H54 (cell line): ENCODE measurements at places on chromosomes 6 and 20.

GRCh38 chr6:43078691-43079090 is 2.6 kb downstream of the PTK7 start:
- no peak for DNase-seq

GRCh38 chr20:53427951-53428350 is 165.7 kb downstream of the ZNF217 start:
- DNase-seq, result no peak

DNA sequence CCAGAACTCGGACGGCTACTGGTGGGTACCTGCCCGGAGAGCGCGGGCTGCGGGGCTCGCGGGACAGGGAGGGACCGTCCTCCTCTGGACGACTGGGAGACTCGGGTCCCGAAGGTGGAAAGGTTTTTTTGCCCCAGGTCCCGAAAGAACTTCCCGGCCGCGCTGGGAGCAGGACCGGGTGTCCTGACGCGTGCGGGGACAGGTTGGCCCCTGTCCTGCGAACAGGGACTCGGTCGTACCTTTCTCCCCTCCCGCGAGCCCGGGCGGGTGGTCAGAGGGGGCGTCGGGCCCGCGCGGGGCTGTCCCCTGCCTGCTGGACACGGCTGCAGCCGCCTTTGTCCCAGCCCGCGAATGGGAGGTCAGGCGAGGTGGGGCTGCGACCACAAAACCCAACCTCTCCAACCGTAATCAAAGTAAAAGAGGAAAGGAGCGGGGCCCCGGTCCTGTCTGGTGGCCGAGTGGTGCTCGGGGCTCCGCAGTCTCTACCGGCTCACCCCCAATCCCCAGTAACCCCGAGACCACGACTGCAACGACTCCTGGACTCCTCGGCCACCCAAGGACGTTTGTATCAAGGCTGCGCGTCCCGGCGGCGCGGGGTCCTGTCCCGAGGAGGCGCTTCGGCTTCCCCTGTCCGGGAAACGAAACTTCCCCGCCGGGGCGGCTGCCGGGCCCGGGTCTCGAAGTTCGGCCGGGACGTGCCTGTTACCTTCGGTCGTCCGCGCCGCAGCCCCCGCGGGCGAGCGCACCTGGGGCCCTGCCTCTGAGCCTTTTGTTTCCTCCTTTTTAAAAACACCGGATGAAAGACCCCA is 798 bp downstream of the DSP start:
- no peak for DNase-seq

GRCh38 chr6:157652601-157653363 is 170.3 kb upstream of the SNX9 start:
- DNase-seq, result no peak

- no peak for DNase-seq
Measured at GRCh38 chr6:74404366-74404765, 708.4 kb downstream of the CD109 start.

DNA sequence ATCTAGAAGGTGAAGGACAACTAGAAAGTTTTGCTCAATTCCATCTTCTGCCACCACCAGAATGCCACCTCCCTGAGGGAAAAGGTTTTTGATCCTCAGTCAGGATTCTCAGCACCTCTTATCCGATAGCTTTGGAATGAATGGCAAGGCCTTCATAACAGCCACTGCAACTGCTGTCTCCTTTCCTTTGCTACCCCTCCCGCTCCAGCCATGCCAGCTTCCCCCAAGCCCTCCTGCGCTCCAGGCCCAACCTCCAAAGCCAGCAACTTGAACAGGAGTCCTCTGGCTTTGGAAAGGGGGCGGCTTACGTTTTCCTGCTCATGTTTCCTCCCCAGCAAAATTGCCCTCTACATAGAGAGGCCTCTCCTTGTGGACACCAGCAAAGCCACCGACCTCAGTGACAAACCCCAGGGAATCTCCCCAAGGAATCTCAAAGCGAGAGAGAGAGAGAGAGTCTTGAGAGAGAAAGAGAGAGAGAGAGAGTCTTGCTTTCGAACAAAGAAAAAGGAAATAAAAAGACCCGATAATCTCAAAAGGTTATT is 420 bp upstream of the BTN2A1 start:
- DNase-seq, result no peak

- DNase-seq, result no peak
Measured at GRCh38 chr20:37520419-37520955, 563 bp upstream of the NNAT start.

DNA sequence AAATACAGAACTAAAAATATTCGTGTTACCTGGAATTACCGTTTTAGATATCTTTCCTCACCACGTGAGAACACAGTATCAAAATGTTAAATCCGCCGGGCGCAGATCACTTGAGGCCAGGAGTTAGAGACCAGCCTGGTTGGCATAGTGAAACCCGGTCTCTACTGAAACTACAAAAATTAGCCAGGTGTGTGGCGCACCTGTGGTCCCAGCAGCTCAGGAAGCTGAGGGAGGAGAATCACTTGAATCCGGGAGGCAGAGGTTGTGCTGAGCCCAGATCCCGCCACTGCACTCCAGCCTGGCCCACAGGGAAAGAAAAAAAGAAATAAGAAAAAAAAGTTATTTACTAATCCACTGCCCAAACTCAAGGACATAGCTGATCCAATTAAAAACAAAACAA is 4.8 kb upstream of the DDX43 start:
- no peak for DNase-seq

DNA sequence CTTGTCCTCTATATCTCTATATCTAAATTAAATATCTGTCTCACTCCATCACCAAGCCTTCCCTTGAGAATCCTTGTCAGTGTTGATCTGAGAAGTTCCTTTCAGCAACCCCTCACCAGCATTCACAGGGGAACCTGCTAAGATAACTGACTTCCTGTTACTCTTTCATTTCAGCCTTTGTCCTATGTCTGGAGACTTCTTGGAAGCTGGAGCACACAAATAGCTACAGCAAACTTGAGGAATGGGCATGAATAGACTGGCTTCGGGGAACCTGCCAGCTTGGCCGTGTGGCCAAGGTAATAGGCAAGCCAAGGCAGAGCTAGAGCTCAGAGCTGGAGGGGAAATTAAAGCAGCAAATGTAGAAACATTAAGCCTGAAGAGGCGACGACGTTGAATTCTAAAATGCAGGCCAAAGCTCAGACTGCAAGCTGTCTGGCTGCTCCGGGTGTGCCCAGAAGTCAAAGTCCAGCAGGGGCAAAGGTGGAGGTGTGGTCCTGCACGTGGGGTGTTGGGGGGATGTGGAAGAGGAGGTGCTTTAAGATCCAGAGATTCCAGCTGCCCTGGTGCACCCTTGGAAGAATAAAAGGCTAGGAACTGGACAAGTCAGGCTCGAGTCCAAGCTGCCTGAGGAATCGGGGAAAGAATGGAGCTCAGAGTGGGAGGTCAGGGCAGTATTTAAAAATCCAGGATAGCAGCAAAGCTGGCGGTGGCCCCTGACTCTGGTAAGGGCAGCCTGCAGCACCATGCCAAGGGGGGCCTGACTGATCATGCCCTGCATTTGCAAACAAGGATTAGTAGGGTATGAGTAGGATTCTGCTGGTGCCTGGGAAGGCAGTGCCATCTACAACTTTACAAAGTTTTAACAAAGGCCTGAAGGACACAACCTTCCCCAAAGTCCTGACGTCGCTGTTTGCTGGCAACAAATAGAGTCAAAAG is 185.0 kb upstream of the SGK1 start:
- no peak for DNase-seq

- DNase-seq, result no peak
Measured at GRCh38 chr6:94600636-94601035, 976.7 kb upstream of the MANEA start.

- DNase-seq, result no peak
Measured at GRCh38 chr6:1667012-1667804, 57.5 kb downstream of the FOXC1 start.

DNA sequence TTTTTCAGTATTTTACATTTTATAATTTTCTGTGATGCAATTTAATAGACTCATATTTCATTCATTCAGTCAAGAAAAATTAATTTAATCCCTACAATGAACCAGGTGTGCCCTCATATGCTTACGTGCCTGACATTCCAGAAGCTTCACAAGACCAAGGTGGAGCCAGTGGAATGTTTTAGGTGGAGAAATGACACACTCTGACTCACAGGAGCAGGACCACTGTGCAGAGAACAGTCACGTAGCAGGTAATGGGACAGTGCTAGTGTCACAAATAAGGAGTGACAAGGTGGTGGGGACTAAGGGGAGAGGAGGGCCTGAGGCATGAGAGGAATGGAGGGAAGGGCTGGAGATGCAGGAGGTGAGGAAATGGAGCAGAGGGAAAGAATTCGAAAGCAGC is 37.0 kb upstream of the HLA-G start:
- DNase-seq, result no peak

GRCh38 chr6:117267054-117267347 is 1.6 kb downstream of the VGLL2 start:
- DNase-seq, result no peak

DNA sequence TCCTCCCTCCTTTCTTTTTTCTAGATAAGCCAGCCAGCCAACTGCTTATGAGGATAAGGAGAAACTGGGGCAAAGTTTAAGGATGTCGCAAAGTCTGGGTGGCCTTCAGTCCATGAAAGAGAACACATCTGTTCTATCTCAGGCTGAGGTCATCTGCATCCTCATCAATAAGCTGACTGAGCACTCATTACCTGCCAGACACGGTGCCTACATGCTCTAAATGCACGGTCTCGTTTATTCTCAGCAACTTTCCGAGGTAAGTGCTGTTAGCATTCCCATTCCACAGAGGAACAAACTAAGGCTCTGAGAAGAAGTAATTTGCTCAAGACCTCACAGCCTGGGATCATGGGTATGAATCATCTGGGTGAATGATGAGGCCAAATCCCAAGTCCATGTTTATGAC is 133.1 kb downstream of the BCAS1 start:
- no peak for DNase-seq

DNA sequence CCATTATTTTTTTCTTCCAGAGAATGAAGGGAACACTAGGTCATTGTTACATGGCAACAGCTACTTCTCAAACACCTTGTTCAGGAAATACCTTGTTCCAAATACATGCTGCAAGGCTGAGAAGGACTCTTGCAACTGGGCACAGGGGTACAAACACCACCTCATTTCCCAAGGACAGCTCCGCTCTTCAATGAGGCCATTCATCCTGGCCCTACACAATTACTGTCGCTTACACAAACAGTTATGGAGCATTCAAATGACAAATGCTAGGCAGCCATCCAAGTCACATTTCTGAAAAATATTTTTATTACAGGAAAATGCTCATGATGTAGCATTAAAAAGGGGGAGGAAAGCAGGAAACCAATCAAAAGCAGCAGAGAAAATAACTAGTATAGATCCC is 611.9 kb downstream of the DHX35 start:
- DNase-seq, result no peak

GRCh38 chr6:143811501-143812157 is 31.5 kb upstream of the LTV1 start:
- DNase-seq, result no peak
